A549 treated with CpdA at 1 μM for 4 hours (cell line): ENCODE measurements at places on chromosomes 16 and 17. TPM values are rescaled to one million over a fixed set of nuclear protein-coding genes. Genes with fewer than 3 reads are reported as not detected.

Gene MYH2
- total RNA-seq = not detected in 5 replicates

Gene CLDN7
- total RNA-seq = 0.54 to 0.90 TPM (median 0.62 TPM) in 5 replicates

Gene HIRIP3
- total RNA-seq = 13.3 to 18.0 TPM (median 15.7 TPM) in 5 replicates

Gene SEPTIN12
- total RNA-seq = not detected in 5 replicates

Gene CX3CL1
- 0.07 to 0.15 TPM (median 0.12 TPM) in 5 replicates for total RNA-seq

Gene OTOP2
- total RNA-seq = 0.06 to 0.17 TPM (median 0.08 TPM) in 4 of 5 replicates, not detected in the other

Gene TP53TG3
- 0.49 to 1.1 TPM (median 0.63 TPM) in 4 of 5 replicates, not detected in the other for total RNA-seq

Gene FBRS
- 35.7 to 49.1 TPM (median 45.8 TPM) in 5 replicates for total RNA-seq

Gene ALOXE3
- 6.0 to 7.7 TPM (median 6.4 TPM) in 5 replicates for total RNA-seq

Gene RNF222
- not detected in 5 replicates for total RNA-seq

Gene ITGAL
- total RNA-seq = 0.08 to 0.22 TPM (median 0.10 TPM) in 3 of 5 replicates, not detected in the others

Gene CTRB2
- not detected in 5 replicates for total RNA-seq

Gene TRIM47
- total RNA-seq = 105 to 184 TPM (median 149 TPM) in 5 replicates

Gene FOXL1
- 0.50 to 1.1 TPM (median 0.83 TPM) in 5 replicates for total RNA-seq
